ENCODE measurements at places on chromosomes 5 and 9.

- DNase-seq: peak; percentile 17
These were observed 205.2 kb upstream of the MAP3K1 start for GRCh38 chr5:56610093-56610698.

DNA sequence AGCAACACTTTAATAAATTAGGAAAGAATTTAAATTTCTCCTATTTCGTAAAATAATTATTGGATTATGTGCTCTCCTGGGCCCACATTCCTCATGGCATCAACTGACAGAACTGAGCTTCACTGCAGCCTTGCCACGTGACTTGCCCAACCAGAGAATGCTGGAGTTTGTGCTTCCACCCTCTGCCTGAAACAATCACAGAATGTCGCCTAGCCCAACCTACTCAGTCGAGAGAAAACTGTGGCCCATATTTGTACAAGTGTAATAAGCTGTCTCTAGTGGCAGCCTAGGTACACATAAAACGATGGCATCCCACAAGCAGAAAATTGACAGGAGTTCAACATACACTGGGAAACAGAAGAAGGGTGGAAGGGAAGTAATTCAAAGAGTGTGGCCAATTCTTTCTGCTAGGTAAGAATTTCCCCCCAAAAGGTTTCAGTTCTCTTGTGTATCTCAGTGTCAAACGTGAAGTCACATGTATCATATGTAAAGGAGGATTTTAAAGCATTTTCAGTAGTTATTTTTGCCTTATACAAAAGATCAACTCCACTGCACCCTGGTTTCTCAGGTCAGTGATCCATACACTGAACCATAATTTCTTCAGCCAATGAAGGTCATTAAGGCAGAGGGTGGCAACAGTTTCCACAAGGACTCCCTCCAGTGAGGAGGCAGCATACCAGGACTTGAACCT is 41.7 kb downstream of the ZNF608 start:
- no peak for DNase-seq

GRCh38 chr9:138013273-138013672 is 135.7 kb downstream of the CACNA1B start:
- DNase-seq: no peak

DNA sequence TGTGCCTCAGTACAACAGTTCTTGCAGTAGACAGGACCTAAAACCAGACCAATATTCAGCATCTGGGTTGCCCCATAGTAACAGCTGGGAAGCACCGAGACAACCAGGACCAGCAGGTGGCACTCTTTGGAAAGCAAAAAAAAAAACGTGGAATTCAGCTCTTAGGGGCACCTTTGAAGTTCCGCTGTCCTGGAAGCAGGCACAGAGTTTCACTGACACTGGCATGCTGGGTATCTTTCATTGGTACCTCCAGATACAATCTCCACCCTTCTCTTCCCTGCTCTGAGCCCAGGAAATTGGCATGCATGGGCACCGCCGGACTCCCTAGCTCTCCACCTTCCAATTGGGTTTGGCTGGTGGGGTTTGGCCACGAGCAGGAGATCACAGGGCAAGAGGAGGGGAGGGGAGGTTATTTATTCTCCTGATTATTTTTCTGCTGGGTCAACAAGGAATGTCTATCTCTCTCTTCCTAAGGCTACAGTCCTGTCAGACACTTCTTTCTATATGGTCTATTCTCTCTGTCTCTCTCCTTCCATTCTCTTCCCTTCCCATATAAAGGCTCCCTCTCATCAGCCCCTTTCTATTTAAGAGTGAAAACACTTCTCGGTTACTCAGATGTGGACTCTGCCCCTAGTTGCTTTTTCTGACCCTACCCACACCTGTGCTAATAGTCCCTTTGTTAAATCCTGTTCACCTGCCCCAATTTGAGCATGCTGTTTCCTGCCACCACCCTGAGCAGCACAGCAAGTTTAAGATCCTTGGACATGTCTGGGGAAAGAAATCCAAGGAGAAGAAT is 1.9 kb upstream of the IDNK start:
- DNase-seq: peak; percentile 21

DNA sequence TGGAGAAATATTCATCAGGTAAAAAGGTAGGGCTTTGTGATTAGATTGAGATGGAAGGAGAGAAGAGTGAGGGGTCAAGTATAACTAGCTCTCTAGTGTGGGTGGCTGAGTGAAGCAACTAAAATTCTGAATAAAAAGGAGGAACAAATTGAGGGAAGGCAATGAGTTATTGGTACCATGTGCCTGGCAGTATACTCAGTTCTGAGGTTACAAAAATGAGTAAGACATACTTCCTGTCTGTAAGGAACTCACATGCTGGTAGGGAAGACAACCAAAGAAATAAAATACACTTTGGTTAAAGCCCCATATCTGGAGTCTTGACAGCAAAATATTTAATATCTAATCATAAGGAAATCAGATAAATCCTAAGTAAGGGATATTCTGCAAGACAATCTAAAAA is 476.8 kb upstream of the C9orf72 start:
- no peak for DNase-seq

DNA sequence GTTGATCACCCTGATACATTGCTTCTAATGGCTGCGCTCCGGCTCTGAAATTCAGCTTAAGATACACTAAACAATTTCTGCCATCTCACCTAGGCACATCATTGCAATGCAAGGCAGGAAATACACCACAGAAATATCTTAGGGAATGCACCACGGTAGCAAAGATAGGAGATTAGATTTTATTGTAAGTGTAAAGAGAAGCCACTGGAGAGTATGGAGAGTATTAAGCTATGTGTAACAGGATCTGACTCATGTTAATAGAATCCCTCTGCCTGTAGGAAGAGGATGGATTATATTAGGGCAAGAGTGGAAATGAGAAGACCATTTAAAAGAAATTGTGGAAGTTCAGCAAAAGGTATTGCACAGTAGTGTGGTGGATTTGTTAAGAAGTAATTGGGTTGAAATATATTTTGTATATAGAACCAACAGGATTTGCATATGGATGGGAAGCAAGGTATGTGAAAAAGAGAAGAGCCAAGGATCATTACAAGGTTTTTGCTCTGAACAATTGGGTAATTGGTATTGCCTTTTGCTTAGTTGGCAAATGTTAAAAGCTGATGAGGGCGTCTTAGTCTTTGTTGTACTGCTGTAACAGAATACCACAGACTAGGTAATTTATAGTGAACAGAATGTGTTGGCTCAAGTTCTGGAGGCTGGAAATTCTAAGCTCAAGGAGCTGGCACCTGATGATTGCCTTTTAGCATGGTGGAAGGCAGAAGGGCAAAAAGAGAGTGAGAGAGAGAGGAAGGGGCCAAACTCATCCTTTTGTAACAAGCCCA is 636.1 kb downstream of the PSAT1 start:
- DNase-seq: no peak

DNA sequence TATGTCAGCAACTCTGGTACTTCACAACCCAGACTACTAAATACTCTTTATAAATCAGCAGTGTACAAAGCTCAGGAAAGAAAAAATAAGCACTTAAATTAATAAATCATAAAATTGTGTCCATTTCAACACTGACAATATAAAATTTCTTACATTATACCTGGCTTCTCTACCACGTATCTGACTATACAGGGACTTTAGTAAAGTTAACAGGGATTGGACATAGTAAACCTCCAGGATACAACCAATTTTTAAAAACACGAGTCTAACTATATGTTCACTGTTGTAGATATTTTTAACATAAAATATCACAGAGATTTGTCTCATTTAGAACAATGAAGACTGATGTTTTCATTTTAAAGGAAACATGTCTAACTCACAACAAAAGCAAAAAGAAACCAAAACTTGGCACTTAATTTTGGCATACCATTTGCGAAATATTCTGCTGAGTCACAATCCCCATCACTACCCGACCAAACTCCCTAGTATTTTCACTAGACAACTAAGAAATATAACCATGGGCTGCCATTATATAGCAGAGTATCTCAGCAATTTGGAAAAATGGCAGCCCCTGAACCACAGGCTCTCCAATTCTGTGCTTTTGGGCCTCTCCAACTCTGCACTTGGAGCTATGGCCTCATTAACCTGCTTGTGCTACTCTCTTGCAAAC is 14.4 kb downstream of the FAM169A start:
- no peak for DNase-seq

- no peak for DNase-seq
These were observed 8.6 kb upstream of the OXCT1 start for GRCh38 chr5:41878643-41879478.

- DNase-seq: no peak
These were observed 39.2 kb downstream of the DMRT1 start for GRCh38 chr9:880725-881124.

DNA sequence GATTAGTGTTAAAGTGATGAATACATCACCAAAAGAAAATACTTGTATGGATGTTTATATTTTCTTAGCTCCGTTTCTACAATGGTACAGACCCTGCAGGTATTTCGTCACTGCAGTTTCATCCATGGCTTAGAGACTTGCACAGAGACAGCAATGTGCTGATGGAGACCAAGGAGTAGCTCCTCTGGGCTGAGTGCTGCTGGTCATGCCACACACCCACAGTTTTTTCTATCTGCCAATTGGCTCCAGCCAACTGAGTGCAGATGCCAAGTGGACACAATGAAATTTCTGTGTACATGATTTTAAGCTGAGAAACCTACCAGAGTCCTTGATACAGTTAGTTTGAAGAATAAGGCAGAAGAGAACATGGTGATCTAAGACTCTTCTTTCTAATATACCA is 145.9 kb upstream of the ADCY2 start:
- no peak for DNase-seq

DNA sequence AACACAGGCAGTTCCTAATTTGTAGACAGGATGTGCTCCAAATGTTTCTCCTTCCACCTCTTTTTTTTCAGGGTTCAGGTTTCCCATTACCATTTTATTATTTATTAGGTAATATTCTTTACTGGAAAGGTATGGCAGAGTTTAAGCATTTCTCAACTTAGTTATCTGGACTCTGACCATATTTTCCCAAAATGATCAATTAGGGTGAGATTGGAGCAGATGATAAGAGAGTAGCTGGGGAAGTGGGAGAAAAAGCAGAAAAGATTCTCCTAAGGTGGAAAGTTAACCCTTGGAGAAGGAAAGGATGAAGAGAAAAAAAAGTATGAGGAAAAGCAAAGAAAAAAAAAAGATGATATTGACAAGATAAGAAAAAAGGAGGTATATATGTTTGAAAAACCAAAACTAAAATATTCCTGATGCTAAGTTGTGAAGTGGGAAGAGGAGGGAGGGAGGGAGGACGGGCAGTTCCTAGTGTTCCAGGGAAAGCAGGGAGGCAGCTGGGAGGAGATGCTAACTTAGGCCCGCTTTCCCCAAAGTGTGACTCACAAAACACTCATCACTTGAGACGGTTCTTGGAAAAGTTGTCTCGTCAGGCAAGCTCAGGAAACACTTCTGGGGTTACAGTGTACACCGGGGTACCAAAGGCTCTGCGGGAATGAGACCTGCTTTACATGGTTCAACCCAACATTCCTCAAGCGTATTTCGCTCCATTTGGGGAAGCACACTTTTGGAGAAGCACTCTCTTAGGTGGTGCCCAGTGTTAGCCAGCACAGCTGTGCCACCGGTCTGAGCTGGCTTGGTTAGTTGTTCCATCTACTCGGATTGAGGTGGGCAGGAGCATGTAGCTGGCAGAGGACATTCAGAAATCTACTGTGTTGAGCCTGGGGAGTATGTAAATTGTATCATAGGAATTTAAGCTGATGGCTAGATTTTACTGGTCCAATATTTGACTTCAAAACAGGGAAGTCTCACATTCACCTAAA is 35.1 kb downstream of the B4GALT1 start:
- no peak for DNase-seq

DNA sequence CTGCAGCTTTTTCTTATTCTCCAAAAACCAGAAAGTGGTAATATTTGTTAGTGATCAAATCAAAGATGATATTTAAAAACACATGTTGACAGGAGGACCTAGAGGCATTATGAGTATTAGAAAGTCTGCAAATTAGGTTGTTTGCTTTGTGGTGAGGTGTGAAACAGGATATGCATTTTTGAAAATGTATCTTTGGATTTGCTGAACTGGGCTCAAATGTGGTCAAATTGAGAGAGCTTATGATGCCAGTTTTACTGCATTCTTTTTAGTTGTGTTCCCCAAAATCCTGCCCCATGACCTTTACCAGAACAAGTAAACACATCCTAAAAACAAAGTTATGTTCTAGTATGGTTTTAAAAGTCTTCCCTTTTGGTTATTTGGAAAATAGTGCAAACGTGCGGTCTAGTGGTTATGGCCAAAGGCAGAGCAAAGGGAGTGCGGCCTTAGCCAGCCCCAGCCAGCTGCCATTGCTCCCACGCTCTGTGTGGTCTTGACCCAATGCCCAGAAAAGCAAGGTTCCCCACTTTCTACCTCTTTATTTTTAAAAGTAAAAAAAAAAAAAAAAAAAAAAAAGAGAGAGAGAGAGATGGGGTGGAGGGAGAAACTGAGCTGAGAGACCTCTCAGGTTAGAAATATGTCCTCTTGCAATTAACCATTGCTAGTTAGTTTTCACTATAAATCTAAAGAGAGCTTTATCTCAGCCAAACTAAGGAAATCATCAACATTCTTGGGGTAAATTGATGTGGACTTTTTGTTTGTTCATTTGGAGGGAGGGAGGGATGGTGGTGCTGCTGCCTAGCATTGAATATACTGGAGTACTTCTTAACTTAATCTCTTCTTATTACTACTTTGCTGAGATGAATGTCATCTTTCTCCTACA is 176.6 kb downstream of the ARHGAP26 start:
- no peak for DNase-seq

GRCh38 chr5:91468651-91469422 is 85.7 kb upstream of the ARRDC3 start:
- no peak for DNase-seq

- DNase-seq: no peak
These were observed 691 bp downstream of the FCHO2 start for GRCh38 chr5:72956324-72957140.

DNA sequence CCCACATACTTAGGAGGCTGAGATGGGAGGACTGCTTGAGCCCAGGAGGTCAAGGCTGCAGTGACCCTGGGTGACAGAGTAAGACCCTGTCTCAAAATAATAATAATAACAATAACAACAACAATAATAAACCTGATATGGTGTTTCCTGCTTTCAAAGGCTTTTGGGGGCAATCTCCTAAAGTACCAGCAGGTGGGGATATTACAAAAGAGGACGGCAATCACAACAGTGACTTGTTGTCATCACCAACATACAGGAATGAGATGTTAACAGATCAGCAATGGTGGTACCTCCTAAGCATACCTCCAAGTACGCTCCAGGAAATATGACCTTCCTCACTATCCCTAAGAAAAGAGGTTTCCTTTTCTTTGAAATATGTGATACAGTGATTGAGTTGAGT is 91.1 kb upstream of the RNF180 start:
- DNase-seq: no peak

- no peak for DNase-seq
These were observed 63.8 kb upstream of the S1PR3 start for GRCh38 chr9:88927510-88927909.

DNA sequence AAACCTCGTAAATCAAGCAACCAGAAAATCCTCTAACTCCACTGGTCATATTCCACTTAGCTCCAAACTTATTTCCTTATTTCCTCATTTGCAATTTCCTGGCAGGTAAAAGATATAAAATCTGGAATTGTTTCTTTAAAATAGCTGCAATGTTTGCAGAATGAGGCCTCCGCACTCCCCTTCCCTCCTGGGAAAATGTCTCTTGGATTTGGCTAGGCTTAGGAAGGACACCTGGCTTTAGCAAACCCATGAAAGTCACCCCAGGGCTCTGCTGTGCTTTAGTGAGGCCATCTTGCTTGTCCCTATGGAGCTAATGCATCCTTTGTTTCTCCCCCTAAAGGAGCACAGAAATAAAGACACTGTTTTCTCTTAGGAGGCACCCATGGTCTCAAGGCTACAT is 10.5 kb downstream of the ARSB start:
- no peak for DNase-seq

GRCh38 chr5:68739752-68740151 is 354.1 kb upstream of the SLC30A5 start:
- no peak for DNase-seq

- no peak for DNase-seq
These were observed 22.8 kb downstream of the THBS4 start for GRCh38 chr5:80057921-80058320.

All from stimulated activated CD4-positive, alpha-beta T cell treated with anti-CD3 and anti-CD28 coated beads, Interleukin-4, amount 100 ng/mL, for 4 hours (primary cell).